ENCODE measurements at places on chromosomes 2 and 18.
A peak's percentile ranks its signal among the peaks of the same experiment; 100 is the strongest.

- no peak for DNase-seq
These were observed 136.8 kb downstream of the ALPK2 start for GRCh38 chr18:58491773-58492752.

GRCh38 chr2:166634706-166635105, 140.7 kb upstream of the SCN7A start:
- no peak for DNase-seq

- no peak for DNase-seq
These were observed 23.9 kb downstream of the MAP4K3 start for GRCh38 chr2:39413063-39413737.

DNA sequence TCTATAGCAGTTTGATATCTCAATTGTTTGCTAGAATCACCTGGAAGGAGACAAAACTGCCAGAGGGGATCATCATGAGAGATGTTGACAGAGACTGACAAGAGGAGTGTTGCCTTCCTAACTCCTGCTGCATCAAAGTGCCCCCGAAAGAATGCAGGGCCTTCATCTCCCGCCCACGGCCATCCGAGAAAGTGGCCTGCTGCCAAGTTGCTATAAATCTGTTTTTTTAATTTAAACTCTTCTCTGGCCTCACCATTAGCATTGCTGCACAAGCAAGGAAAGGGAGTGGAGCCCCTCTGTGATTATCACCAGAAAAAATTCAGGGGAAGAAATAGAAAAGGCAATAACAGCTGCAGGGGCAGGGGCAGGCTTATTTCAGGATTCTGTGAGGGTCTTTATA, 238.1 kb upstream of the EPHA4 start:
- DNase-seq = no peak

DNA sequence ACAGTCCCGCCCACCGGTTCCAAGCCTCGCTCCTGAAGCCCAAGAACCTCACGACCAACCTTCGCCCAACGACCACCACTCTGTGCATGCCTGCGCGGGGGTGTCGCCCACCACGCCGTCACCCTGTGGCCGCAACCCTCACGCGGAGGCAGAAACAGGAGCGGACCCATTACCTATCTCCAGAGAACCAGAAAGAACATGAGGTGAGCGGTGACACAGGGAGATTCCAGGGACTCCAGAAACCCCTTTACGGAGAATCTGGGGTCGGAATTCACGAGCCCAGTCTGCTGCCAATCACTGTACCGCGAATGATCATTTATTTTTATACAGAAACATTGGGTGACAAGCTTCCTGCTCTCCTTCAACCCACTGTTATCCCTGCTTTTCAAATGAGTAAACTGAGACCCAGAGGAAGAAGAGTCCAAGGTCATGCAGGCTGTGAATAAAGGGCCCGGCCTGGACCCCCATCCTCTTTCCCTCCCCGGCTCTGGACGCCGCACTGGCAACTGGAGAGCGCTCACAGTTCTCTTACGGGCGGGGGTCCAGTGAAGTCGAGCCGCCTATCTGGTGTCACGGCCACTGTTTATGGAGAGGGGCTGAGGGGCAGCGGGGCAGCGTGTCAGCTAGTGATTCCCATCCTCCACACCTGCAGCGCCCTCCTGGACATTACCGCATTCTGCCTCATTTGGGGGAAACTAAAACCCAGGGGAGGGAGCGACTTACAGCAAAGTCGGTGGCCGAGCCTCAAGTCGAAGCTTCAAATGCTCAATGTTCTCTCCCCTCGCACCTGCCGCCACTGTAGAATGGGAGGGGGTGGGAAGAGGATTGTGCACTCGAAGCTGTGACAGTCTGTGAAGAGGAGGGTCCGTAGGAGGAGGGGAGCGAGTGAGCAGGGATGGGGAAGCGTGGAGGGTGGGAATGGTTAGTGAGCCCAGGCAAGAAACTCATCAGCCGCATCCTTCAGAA, 723 bp upstream of the SLC30A3 start:
- DNase-seq = no peak

DNA sequence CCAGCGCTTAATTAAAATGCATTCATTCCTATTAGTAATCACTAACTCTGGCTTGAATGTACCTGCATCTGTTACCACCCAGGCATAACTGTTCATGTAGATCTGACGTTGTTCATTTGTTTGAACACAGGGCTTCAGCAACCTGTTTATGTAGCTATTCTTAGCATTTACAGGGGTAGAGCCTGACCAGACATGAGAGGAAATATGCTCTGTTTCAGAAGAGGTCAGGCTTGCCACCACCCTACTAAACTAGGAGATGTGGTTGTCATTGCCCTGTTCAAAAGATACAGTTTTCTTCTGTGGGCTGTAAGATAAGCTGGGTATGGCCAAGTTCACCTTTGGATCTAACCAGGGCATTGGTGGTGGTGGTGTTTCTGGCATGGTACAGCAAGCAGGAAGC, 8.8 kb downstream of the MGAT5 start:
- DNase-seq = no peak

- DNase-seq = no peak
These were observed 21.3 kb downstream of the CDK15 start for GRCh38 chr2:201827621-201828020.

GRCh38 chr2:74867841-74868658, 34.1 kb downstream of the HK2 start:
- peak; percentile 74 for DNase-seq

DNA sequence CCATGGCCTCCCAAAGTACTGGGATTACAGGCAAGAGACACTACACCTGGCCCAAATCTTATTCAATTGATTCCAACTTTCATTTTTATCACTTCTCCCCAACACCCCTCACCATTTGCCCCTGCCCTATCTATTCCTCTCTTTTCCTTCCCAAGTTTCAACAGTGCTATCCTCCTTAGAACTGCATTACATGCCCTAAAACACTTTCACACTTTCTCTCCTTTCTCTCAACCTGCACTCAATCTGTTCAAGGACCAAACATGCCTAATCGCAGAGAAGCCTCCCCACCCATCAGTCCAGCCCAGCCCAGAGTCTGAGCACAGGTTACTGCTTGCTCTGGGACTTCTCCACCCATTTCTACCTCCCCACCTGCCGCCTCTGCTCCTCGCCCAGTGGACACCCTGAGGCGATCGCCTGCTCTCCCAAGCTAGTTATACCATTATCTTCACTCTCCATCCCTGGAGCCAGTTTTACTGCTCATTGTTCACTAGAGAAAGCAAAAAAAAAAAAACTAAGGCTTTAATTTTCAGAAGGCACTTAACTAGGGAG, 23.7 kb upstream of the DSG1 start:
- DNase-seq = no peak

DNA sequence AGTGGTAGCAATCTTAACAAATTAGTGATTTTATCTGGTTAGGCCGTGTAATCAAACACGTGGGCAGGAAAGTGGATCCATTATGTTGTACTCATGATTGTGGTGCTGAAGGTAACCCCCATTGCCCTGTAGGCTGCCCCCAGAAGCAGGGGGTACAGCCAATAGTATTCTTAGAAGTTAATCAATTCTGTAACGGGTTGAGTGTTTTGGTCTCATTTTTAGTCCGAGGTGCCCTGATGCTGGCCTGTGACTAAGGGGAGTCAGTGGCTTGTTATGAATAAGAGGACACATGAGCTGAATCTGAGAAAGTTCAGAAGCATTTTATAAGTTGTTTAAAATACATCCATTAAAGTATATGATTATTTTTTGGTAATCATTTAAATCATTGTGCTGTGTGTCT, 8.6 kb downstream of the EPAS1 start:
- no peak for DNase-seq

DNA sequence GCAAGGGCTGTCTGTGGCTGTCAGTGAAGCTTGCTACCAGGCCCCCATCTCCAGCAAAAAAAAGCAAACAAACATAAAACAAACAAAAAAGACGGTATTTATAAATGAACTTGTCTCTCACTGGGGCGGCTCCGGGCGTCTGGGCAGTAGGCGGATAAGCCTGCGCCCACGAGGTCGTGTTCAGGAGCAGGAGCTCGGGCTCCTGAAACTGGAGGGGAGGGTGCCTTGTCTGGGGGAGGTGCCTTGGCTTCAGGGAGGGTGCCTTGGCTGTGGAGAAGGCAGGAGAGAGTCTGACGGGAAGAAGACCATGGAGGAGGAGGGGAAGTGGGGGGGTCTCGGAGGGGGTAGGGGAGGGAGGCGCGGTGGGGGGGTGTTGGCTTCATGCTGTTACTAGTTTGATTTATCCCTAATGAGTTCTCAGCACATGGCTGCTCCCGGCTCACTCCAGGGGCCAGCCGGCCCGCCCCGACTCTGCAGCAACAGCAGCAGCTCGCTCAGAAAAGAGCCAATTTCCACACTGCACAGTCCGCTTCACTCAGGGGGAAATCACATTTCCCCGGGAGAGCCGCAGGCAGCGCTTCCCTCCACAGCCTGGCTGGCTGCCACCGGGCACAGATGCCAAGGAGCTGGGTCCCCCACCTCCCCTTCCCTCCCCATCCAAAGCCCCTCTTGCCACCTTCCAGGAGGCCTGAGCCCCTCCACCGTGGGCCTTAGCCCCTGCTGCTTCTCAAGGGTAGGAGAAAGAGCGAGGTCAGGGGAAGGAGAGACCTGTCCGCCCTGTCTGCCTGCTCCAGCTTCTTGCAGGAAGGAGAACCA, 38.7 kb downstream of the PSD4 start:
- DNase-seq = no peak

DNA sequence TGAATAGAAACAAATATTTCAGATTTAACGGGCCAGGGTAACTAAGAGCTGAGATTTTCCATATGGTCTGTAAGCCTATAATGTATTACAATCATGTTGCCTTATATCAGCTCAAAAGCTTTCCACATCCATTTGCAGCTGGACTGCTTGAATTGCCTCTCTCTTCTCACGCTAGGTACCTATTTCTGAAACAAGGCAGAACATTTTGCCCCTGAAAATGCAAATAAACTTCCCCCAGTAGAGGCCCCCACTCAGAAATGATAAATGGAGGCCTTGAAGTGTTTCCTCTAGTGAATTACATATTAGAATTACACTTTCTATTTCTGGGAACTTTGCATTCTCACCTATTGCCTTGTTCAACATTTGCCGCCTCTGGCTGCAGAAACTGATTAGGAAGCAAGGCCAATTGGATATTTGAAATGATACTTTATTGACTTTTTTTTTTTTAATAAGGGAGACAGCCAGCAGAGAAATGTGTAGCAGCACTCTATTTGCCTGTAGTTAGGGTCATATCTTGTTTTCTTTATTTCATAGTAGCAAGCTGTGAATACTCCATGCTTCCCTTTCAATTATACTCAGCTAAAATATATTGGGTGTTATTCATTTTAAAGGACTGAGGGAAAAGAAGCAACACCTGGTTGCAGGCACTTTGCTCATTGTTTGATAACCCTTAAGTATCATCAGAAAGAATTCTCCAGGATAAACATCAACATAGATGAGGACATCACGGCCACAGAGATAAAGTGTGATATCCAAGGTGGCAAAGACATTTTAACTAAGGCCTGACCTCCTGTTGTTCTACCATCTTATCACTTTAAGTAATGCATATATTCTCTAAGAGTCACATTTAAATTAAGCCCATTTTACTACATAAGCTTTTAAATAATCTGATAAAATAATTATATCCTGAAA, 505.5 kb downstream of the LRRTM4 start:
- no peak for DNase-seq

DNA sequence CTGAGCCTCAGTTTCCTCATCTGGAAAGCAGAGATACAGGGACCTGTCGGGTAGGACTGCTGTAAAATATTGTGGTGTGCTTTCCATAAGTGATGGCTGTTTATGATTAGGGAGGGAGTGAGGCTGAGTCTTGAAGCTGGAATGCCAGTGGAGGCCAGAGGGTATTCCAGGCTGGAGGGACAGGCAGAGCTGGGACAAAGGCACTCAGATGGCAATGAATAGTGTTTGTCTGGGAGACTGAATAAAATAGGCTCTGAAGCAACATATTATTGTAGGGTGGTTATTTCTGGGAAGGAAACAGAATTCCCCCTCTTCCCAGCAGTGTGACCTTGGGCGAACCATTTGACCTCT, 120.7 kb downstream of the INHBB start:
- DNase-seq = no peak

DNA sequence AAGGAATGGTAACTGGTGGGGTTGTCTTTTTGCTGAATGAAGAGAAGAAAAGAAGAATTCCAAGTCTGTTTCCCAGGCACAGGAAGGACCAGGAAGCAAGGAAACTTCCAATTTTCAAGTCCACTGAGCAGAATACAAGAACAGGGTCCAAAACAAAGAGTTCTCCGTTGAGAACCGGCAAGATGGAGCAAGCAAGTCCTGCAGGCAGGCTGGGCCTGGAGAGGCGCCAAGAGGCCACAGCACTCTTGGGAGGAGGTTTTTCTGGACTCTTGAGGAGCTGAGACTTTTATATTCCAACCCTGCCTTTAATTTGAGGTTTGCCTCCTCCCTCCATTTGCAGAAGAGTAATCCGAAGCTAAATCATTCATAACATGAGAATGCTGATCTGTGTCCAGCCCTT, 224.5 kb downstream of the IKZF2 start:
- DNase-seq = no peak

Data from non-pigmented ciliary epithelial cell (primary cell).